ENCODE measurements at places on chromosomes 12 and 14. TPM values are rescaled to one million over a fixed set of nuclear protein-coding genes. Genes with fewer than 3 reads are reported as not detected.

Gene EGLN3
- total RNA-seq = 54.6 TPM

Gene ART4
- total RNA-seq = 4.8 TPM

Gene NEUROD4
- 0.11 TPM for total RNA-seq

Gene LTBP2
- 26.7 TPM for total RNA-seq

Gene TAMALIN
- 13.0 TPM for total RNA-seq

Gene FLRT2
- total RNA-seq = 194 TPM

Gene RASSF8
- total RNA-seq = 63.1 TPM

Gene PLA2G1B
- 0.90 TPM for total RNA-seq

Gene FLVCR2
- total RNA-seq = 4.9 TPM

Gene FBXL14
- 7.0 TPM for total RNA-seq

Gene CMA1
- total RNA-seq = 3.2 TPM

Gene ANKRD33
- total RNA-seq = not detected

Gene KLHL33
- 0.69 TPM for total RNA-seq

Gene PRB3
- not detected for total RNA-seq

Gene CD27
- total RNA-seq = 0.26 TPM
